ENCODE measurements at places on chromosomes 3 and 15.

GRCh38 chr3:72318504-72319193 lies 529.6 kb downstream of the SHQ1 start:
- peak; percentile 83 for DNase-seq

GRCh38 chr3:142663865-142664264 lies 60.0 kb upstream of the TRPC1 start:
- DNase-seq: no peak

DNA sequence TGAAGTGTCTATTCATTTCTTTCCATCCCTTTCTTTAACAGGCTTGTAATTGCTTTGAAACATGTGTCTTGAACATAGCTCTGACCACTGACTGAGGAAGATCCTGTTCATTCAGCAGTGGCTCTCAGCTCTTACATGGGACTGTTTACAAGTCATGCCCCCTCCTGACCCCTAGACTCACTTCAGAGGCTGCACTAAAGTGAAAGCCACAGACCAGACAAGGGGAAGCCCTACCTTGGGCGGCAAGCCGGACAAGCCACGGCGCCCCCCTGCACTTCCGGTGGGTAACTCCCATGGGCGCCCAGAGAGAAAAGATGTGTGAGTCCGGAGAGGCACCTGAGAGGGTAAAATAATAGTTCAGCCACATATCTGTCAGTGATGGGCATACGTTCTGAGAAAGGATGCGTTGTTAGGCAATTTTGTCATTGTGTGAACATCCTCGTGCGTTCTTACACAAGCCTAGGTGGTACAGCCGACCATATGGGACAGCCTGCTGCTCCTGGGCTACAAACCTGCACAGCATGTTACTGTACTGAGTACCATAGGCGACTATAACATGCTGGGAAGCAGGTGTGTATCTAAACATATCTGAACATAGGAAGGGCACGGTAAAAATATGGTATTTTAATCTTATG lies 116.2 kb downstream of the CHSY1 start:
- DNase-seq: no peak

DNA sequence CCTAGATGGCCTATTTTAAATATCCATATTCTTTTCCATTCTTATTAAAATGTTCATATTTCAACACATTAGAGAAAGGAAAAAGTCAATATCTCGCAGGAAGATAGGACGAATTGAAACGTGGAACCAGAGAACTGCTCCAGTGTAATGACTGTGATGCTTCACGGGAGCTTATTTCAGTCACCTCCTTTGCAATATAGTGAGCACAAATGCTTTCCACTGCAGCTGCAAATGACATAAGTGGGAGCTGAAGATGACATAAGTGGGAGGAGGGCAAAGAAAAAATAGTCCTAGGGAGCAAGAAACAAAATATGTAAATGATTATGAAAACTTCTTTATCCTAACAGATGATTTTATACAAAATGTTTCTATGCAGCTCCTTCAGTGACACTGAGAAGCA lies 324.1 kb downstream of the ZNF385D start:
- no peak for DNase-seq

DNA sequence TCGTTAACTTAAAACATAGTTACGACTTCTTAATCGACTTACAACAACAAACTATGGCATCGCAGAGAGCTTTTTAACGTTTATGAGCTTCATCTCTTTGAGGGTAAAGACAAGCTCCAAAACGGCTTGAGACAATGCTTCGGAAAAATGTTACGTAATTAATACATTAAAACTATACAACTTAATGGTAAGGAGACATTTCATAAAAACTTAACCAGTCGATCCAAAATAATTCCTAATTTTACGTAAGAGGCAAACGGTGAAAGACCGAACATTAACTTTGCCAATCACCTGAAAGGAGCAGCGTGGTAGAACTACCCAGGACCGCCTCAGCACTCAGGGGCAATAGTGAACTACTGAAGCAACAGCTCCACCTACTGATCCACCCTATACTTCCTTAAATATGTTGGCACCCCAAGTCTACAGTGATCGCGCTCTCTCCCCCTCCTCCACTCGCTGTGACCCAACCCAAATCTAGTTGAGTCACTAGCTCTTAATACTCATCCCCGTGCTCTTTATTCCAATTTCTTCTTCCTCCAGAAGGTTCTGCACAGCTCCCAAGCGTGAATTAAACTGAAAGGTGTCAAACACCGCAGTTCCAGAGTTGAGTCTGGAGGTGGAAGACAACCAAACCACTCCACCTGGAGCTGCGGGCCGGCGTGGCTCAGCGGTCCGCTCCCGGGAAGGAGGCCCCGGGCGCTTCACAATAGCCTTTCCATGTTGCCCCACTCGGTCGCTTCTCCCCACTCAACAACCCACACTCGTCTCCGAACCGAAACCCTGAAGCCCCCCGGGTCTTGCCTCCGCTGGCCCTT lies 901 bp downstream of the NAA50 start:
- DNase-seq: peak; percentile 62

DNA sequence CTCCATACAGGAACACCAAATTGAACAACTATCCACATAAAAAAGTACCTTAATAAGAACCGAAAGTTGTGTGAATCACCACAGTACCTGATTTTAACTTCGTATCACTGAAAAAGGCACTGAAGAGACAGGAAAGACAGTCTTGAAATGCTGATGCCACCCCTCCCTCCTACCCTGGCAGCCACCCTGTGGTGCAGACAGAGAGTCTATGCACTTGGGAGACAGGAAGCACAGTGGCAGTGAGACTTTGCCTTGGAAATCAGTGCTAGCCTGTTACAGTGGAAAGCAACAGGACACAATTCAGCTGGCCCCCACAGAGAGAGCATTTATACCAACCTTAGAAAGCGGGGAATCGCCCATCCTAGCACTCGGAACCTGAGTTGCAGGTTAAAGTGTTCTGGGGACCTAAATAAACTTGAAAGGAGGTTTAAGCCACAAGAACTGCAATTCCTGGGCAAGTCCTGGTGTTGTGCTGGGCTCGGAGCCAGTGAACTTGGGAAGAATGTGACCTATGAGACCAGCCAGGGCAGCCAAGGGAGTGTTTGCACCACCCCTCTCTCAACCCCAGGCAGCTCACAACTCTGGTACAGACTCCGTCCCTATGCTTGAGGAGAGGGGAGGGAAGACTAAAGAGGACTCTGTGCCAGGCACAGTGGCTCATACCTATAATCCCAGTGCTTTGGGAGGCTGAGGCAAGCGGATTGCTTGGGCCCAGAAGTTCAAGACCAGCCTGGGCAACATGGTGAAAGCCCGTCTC lies 240.1 kb downstream of the ISL2 start:
- DNase-seq: no peak

DNA sequence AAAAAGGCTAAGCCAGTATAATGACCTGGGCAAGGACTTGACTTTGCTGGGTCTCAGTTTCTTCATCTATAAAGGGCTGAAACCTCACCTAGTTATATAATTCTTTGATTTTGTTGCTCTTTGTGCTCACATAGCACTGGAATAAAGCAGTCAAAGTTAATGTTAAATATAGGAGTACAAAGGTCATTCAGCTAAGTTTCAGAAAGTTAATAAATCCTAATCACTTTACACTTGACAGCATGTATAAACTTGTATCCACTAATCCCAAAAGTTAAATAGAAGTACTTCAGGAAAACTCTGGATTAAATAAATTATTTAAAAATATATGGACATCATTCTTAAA lies 33.9 kb downstream of the PLCL2 start:
- no peak for DNase-seq

GRCh38 chr15:49530092-49530491 lies 90.5 kb downstream of the FAM227B start:
- DNase-seq: no peak
